Stimulated activated CD8-positive, alpha-beta memory T cell treated with anti-CD3 and anti-CD28 coated beads, Interleukin-7, amount 100 ng/mL, for 48 hours (primary cell): ENCODE measurements at places on chromosomes 6 and 20.

GRCh38 chr6:128598571-128598970 lies 78.2 kb upstream of the PTPRK start:
- no peak for DNase-seq

DNA sequence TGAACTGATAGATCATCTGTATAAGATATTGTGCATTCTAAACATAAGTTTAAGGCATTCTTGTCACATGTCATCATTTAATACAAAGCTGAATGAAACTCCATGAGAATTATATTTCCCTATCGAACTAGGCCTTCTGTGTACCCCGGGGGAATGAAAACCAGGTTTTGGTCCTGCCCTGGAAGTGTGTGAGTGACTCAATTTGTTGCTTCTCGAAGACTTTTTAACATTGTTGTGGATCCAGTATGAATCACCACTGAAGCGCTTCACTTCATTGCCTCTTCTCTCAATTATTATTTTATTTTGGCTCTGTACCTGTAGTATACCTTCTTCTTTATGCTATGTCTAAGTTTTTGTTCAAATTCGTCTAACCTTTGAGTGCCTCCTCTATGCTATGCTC lies 150.8 kb downstream of the GRIK2 start:
- no peak for DNase-seq

GRCh38 chr6:117729613-117730012 lies 54.3 kb downstream of the NUS1 start:
- no peak for DNase-seq

DNA sequence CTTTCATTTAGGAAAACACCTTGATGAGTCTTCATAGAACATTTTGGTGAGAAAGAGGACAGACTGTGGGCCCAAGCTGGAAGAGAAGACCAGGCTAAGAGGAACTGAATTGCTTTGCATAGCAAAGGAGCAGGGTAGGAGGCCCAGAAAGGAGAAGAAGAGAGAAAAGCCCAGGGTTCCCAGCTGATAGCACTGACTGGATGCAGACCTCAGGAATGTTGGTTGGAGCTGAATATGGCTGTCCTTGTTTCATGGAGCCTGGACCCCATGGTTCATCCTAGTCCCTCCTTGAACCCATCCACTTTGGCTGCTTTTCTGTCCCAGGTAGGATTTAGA lies 18.0 kb upstream of the ZFAND3 start:
- DNase-seq: no peak

DNA sequence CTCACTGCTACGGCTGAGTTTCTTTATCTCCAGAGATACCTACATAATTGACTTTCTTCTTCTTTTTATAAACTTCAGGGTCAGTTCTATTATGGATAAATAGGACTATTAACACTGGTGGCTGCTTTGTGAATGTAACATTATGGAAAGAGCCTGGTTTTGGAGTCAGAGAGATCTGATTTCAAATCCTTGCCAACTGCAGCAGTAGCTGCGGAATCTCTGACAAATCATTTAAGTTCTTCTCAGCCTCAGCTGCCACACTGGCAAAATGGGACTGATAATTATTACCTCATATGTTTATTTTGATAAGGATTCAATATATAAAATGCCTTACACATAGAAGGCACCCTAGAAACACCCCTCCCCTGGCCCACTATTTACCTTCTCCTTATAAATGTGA lies 160.5 kb downstream of the BACH2 start:
- no peak for DNase-seq

- DNase-seq: no peak
These were observed 2.6 kb downstream of the TOMM6 start for GRCh38 chr6:41790045-41790444.

DNA sequence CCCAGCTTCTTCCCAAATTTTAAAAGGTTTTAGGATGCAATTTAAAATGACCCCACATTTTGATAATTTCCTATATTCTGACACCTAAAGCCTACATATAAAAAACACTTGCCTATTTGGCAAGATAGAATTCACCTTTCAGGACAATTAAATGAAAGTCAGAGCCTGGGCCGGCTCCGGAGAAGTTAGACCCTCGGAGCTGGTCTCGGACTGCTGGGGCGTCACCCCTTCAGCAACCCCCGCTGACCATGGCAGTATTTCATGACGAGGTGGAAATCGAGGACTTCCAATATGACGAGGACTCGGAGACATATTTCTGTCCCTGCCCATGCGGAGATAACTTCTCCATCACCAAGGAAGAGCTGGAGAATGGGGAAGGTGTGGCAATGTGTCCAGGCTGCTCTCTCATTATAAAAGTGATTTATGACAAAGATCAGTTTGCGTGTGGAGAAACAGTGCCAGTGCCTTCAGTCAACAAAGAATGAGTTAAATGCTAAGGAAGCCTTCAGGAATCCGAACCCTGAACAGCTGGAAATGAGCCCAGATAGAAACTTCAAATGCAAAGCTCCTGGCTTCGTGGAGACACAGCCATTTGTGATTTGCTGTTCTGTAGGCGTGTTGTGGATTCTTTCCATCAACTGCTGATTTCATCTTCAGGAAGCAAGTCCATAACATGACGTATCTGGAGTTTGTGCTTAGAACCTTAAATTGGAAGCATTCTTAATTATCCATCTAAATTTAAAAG lies 16.0 kb downstream of the TCFL5 start:
- DNase-seq: no peak

GRCh38 chr6:44289726-44290260 lies 19.5 kb downstream of the TMEM151B start:
- no peak for DNase-seq

DNA sequence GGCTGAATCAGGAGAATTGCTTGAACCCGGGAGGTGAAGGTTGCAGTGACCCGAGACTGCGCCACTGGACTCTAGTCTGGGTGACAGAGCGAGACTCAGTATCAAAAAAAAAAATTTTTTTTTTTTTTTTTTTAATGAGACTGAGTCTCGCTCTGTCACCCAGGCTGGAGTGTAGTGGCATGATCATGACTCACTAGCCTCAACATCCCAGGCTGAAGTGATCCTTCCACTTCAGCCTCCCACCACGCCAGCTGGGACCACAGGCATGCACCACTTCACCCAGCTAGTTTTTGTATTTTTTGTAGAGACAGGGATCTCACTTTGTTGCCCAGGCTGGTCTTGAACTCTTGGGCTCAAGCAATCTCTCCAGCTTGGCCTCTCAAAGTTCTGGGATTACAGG lies 53.3 kb downstream of the MYO6 start:
- no peak for DNase-seq

- no peak for DNase-seq
These were observed 211.4 kb downstream of the FOXC1 start for GRCh38 chr6:1821164-1821512.

DNA sequence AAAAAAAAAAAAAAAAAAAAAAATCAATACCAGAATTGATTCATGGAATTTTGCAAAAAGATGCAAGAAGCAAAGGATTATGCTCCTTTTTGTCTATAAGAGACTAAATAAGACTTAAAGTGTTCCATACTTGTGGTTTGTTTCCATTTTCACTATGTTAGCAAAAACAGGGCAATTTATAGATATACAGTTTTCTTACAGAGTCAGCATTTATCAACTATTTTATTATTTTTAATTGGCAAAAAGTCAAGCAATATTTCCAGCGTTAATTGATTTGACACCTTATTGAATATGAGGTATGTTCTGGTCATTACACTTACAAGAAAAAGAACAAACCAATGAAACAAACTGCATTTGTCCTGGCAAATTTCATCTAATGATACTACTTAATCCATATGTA lies 5.4 kb upstream of the SGK1 start:
- no peak for DNase-seq

GRCh38 chr6:119620846-119621555 lies 271.4 kb upstream of the MAN1A1 start:
- no peak for DNase-seq

GRCh38 chr6:111625461-111626391 lies 20.0 kb upstream of the TRAF3IP2 start:
- no peak for DNase-seq

- no peak for DNase-seq
These were observed 97.4 kb downstream of the TMEM170B start for GRCh38 chr6:11634948-11635347.

DNA sequence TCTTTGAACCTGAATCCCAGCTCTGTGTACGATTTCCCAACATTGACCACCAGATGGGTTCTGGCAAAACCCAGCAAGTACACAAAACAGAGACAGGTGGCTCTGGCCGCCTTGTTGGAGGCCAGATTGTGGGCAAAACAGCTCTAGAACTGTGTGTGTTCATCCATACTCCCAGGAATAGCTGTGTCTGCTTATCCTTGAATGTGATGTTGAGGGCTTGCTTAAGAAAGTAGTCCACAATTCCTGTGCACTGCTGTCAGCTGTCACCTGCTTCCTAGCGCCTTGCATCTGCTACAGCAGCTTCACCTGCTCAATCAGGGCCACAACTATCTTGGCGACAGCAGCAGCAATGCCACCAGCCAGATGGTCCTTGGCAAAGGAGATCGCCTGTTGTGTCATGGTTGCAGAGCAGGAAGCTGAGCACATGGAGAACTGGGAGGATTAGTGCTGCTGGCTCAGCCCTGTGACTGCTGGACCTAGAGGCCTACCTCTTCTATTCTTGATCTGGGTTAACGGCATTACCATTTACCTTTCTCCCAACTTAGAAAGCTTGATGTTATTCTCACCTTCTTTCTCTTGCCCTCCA lies 3.7 kb upstream of the SMAP1 start:
- DNase-seq: no peak

GRCh38 chr6:133460101-133460500 lies 218.9 kb downstream of the EYA4 start:
- DNase-seq: no peak

GRCh38 chr6:72643214-72643613 lies 21.4 kb downstream of the KCNQ5 start:
- no peak for DNase-seq

- no peak for DNase-seq
These were observed 34.2 kb upstream of the NKAIN2 start for GRCh38 chr6:123769431-123769830.

- no peak for DNase-seq
These were observed 188.6 kb downstream of the GJA10 start for GRCh38 chr6:90082847-90083246.

DNA sequence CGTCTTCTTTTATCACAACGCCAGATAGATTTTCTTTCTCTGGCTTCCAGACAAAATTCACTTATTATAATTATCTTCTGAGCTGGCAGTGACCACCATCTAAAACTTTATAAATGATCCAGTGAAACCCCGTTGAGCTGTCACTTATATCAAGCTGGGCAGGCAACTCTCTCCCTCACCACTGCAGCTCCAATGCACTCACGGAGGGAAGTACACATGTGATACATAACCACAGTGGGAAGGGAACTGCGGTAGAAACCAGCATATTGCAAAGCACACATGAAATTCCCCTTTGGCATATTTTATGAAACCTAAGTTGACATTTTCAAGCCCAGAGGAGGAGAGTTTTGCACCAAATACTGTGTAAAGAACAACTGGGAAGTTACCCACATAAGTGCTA lies 536.9 kb downstream of the HACE1 start:
- DNase-seq: no peak

DNA sequence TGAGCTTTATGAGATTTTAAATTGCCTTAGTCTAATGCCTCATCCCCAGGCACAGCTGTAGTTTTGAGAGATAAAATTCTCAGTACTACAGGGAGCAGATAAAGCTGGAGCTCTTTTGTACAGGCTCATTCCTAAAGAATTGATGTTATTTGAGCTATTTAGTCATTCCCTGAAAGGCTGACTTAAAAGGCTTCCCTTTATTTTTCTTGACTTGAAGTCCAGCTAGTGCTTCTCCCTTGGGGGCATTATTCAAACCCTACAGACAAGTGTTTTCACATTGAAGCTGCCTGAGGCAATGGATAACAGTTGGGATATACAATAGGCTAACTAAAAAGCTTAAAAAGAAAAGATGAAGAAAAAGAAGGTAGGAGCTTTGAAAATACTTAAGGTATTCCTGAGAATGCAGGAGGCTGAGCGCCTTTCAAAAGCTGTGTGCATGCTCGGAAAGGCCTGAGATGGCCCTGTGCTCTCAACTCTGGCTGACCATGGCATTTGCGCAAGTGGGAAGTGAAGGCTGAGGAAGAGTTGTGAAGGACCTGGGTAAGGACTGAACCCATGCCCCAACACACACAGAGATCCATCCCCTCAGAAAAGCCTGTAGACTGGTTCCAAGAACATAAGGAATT lies 315.1 kb downstream of the SMOC2 start:
- DNase-seq: no peak

DNA sequence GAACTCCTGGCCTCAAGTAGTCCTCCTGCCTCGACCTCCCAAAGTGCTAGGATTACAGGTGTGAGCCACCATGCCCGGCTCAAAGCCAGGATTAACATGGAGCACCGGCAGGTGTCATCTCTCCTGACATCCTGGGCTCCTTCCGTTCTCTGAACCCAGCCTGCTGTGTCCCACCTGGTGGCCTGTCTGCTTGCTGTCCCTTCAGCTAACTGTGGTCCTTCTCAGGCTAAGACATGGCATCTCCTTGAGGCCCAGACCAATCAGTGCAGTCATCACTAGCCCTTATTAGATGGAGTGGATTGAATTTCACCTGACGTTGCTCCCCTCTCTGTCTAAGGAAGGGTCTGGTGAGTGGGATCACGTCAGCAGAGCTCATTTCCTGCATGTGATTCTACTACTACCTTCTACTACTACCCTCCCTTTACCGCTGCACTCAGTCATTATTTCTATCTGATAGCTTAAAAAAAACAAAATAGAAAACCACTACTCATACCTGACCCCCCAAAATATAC lies 28.0 kb upstream of the SYNJ2 start:
- DNase-seq: no peak

DNA sequence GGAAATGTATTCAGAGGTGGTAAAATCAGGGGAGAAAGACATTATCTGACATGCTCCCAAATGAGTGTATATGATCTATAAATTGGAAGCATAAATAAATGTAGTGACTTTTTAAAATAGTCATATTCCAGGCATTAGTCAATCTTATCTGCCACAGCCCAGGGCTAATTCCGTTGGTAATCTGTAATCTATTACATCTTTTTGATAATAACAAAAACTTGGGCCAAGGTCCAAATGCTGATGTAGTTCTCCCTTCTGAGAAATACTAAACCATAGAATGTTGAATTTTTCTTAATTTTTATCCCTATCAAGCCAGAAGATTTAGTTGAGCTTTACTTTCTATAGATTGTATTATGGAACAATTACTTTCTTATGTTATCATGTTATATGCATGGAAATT lies 1279.8 kb downstream of the EPHA7 start:
- DNase-seq: no peak

- no peak for DNase-seq
These were observed 606.7 kb upstream of the CITED2 start for GRCh38 chr6:139981066-139981624.

DNA sequence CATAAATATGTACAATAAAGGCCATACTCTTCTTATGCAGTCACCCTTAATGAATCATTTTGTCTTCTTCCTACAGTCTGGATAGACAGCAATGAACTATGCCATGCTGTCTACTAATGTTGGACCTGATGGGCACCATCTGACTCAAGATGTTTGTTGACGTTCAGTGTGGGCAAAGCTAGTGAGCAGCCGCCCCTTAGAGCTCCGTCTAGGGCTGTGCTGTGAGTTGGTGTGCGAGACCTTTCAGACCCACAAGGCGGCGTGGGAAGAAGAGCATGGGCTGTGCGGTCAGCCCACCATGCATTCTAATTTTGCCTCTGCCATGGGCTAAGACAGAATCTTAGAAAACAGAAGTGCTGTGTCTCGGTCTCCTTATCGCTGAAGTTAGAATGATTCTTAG lies 829.4 kb downstream of the QKI start:
- no peak for DNase-seq
